ENCODE measurements at places on chromosomes 4 and X.

DNA sequence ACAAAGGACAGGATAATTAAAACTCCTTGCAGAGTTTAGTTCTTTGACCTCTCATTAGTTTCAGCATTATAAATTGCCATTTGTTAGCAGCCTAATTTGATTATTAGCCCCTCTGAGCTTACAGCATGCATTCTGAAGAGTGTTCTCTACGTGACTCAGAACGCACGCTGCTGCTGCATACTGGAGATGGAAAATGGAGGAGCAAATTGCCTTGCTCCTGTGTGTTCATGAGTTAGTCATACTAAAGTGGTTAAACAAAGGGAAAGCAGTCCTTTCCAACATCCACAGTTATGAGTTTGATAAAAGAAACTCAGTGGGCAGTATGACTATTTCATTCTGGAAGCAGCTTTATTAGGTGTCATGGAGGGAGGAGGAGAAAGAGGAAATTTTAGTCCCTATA, 922.5 kb downstream of the RPA4 start:
- DNase-seq: no peak

DNA sequence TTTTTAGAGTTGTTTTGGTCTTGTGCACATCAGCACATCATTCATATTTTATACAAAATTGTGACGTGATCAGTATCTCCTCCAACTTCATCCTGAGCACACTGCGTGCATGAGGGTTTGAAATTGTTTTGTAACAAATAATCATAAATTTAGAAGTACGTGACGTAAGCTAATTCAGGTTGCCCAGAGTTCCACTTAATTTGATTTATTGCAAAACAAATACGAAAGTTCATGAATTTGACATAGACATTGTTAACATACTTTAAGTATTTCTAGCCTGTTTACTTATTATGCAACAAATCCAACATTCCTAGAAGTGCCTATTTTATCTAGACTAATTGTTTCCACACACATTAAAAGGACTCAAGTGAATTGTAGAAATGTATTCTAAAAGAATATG, 48.3 kb downstream of the MAP7D3 start:
- DNase-seq: no peak

DNA sequence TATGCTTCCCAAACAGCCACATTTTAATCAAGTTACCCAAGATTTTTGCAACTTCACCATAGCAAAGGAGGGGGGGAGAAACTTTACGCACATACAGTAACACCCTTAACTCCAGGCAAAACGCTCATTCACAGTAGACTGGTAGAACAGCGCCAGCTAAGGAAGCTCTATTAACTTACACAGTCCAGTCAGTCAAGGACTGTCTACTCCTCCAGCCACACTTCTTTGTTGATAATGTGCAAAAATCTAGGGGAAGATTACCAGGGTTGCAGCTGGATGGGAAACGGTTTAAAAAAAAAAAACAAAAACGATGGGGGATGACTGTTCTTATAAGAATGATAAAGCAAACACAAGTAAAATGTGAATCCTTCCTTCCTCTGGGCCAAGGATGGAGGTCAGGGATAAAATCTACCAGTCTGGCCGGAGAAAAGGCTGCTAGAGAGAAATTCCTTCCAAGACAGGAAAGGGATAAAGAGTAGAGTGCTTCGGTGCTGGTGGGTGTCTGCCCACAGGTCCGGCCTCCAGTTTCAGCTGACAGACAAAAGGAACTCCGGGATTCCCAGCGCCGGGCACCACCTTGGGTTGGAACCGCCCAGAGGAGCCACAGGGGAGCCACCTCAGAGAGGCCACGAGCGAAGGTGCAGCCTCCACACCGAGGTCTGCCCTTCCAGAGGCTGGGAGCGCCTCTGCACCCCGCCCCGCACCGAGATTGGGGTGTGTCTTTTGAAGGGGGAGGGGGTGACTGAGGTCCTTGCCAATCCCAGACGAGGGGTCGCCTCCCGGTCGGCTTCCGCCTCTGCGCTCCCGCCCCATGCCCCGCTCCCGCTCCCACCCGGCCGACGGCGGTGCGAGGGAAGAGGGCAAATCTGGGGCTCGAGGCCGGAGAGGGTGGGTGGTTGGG, 811 bp downstream of the ANKRD50 start:
- DNase-seq: peak; percentile 0

DNA sequence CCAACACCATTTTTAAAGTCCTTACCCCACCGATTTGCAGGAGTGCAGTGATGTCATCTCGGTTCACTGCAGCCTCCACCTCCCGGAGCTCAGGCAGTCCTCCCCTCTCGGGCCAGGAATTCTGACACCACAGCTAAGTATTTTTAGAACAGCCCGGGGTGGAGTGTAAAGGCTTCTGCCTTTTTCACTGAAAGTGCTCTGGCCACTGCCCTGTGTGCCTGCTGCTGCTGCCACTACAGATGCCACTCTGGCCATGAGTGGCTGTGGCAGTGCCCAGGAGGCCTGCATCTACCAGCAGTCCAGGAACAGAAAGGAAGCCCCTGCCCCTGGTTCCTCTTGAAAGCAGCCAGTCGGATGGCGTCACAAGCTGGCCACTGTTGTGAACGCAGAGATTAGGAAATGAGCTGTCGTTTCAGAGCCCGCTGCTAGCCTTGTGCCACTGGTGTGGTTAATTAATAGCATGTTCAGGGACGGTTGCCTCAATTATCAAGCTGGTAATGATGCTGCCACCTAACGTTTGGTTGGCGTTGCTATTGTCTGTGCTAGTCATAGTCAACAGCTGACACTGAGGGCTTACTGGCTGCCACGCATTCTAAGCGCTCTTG, 23.6 kb upstream of the TBC1D14 start:
- DNase-seq: no peak

GRCh38 chrX:7343181-7343580, 195.2 kb upstream of the PUDP start:
- no peak for DNase-seq

GRCh38 chrX:71515038-71515396, 17.9 kb upstream of the OGT start:
- no peak for DNase-seq

GRCh38 chrX:15686818-15687685, 22.4 kb upstream of the CLTRN start:
- DNase-seq: no peak

- DNase-seq: no peak
These were observed 27.7 kb upstream of the VCX start for GRCh38 chrX:7815166-7815805.

- no peak for DNase-seq
These were observed 31.3 kb downstream of the HAND2 start for GRCh38 chr4:173498771-173499170.

- DNase-seq: no peak
These were observed 26.3 kb downstream of the FGFBP1 start for GRCh38 chr4:15912236-15912635.

GRCh38 chrX:34300871-34301270, 168.8 kb upstream of the FAM47A start:
- no peak for DNase-seq

- no peak for DNase-seq
These were observed 85.2 kb upstream of the LNX1 start for GRCh38 chr4:53676402-53676871.

DNA sequence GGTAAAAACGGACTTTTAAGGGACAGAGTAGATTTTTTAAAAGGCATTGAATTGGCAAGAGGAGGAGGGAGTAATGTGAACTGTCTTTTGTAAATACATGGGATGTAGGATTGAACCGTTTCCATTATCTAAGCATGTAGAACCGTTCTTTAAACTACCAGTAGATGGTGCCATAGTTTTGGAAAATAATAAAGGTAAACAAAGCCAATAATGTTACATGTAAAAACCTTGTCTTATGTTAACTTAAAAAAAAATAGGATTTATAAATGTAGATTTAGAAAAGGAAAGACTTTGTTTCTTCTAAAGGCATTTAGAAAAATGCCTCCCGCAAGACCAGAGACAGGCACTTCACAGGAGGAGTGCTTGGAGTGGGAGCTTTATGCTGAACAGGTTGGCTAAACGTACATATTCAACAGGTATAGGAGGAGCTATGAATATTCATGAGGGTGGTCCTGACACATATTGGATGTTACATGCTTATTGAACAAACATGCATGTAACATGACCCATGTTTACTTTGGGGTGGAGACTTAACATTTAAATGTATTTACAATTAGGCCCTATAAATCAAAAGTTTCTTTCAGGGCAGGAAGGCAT, 45.5 kb upstream of the FAM241A start:
- DNase-seq: no peak

- no peak for DNase-seq
These were observed 4.1 kb upstream of the CD99L2 start for GRCh38 chrX:150902434-150903109.

- DNase-seq: no peak
These were observed 867.4 kb downstream of the TECRL start for GRCh38 chr4:63541828-63542227.

GRCh38 chr4:22901631-22902030, 208.9 kb downstream of the GBA3 start:
- no peak for DNase-seq

GRCh38 chr4:45846016-45846415, 277.8 kb downstream of the GABRG1 start:
- no peak for DNase-seq

DNA sequence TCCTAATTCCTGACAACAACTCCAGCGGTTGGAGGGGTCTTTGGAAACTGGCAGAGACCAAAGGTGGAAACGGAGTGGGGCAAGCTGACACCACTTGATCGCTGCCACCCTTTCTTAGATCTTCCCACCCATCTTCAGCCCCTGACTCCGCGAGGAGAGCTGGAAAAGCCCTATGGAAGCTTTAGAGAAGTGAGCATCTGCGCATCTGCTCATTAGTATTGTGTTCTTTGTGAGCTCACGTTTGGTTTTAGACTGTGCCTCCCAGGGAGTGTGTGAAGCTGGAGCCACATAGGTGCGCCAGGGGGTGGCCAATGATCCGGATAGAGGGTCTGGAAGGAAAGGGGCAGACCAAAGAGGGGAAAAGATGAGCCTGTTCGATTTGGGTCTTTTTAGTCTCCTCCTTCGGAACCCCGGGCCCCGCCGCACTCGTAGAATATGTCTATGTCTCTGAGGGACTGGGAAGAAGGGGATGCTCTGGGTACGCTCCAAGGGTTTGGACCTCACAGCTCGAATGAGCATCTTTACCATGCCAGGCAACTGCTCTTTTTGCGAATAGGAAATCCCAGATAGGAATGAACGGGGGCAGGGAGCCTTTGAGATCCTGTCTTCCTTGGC, 578 bp upstream of the DKK2 start:
- no peak for DNase-seq

DNA sequence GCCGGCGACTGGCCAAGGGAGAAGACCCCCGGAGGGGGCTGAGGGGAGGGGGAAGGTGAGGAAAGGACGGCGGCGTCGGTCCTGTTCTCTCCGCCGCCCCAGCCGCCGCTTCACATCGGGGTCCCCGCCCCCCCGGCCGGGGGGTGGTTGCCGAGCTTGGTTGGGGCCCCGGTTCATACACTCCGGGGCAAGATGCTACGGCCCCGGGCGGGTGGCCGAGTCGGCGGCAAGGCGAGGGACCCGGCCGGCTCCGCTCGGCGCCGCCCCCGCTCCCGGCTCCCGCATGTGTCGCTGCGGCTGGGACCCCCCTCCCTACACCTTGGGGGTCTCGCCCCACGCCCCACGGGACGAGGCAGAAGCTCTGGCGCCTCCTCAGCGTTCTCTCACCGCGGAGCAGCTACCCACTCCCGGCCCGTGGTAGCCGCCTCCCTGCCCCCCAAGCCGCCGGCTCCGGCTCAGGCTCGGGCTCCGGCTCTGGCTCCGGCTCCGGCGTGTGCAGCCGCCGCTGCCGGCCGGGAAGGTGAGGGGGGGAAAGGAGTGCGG, 461 bp downstream of the FBXW7 start:
- DNase-seq: no peak

- no peak for DNase-seq
These were observed 34.5 kb upstream of the KDR start for GRCh38 chr4:55159851-55160250.

DNA sequence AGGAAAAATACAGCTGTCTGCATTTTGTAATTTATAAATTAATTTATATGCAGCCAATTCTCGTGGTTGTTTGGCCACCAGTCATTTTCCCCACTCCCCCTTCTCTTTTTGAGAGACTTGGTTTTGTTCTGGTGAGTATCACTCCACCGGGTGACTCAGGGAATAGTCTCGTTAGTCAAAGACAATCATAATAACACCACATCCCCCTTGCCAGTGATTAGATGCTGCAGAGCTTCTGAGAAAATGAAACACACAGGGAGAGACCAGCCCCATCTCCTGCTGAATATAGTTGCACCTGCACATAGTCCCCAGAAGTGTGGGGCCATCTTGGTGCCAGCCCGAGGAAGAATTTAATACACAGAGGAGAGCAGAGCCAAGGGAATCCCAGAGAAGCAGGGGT, 8.0 kb upstream of the FNIP2 start:
- no peak for DNase-seq

GRCh38 chr4:165088366-165088765, 24.3 kb downstream of the TMEM192 start:
- no peak for DNase-seq

- DNase-seq: no peak
These were observed 432.2 kb downstream of the RPA4 start for GRCh38 chrX:97315939-97316338.

DNA sequence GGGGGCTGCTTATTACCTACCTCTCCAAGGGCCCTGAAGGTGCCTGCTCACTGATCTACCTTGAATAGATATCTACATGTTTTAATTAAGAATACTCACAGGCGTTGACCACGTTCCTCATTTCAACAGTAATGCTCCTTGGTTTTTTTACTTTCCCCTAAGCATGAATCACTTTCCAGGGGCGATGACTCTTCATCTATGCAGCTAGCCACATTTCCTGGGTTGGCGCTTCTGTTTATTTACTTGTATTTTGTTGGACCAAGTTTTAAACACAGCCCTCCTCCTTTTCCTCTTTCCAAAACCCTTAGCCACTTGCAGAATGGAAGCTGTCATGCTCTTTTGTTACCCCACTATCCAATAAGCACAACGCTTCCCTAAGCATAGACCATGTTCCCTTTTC, 50.8 kb downstream of the CBLL2 start:
- DNase-seq: no peak

DNA sequence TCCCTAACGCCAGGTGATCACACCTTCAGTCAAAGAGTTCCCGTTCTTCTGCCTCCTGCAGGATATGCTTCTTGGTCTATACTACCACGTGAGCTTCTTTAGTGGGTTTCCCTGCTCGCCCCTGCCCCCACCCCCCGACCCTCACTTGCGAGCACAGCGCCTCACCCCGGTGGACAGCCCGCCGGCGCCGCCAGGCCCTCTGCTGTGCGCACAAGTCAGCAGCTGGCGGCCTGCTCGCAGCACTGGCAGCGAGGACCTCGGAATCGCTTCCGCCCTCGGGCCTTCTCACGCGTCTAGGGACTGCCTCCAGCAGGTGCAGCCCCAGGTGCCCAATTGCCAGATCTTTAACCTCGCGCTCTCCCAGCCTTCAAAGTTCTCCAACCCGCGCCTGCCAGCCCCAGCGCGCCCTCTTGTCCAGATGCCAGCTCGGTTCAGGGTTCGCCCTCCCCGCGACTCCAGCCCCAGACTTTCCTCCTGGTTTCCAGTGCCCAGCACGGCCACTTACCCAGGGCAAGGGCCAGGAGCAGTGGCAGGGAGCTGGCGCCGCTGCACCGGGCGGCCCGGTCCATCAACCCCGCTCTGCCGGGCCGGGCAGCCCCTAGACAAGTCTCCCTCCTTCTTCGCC, 454 bp downstream of the BTC start:
- no peak for DNase-seq

- no peak for DNase-seq
These were observed 460.9 kb upstream of the FAT1 start for GRCh38 chr4:187184508-187184907.

GRCh38 chr4:123449780-123450179, 53.2 kb downstream of the SPRY1 start:
- DNase-seq: no peak
